Activated naive CD4-positive, alpha-beta T cell treated with anti-CD3 and anti-CD28 coated beads, Interleukin-2, amount 10 ng/mL, durations not matched to agents 7 days and 5 days (primary cell): ENCODE measurements at places on chromosomes 4 and X.

DNA sequence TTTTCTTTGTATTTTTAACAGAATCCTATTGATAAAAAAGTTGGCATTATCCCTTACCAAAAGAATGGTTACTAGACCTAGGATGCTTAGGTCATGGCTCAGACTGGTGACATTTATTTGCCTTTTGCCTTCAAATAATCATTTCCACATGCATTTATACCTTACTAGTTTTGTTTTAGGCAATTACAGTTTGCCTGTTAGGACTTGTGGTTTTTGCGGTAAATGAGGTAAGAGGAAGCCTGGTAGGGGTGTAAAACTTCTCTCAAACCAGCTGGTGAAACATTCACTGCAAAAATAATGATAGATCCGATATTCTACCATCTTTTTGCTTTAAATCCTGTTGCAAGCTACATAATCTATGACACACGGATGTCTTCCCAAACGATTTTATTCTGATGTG, 12.1 kb downstream of the LAMP2 start:
- no peaks in the 10 kb centered on the region for H3K27me3 ChIP-seq
- DNase-seq = no peak
- peak overlapping the region; percentile 19 for H3K4me3 ChIP-seq
- peaks cover 18% of the 10 kb centered on the region for H3K36me3 ChIP-seq
- peaks cover 48% of the 10 kb centered on the region for H3K4me1 ChIP-seq
- H3K27ac ChIP-seq = peak overlapping the region; percentile 77

- no peak overlapping the region for H3K27ac ChIP-seq
- H3K4me1 ChIP-seq = peaks cover 13% of the 10 kb centered on the region
- peaks cover 58% of the 10 kb centered on the region for H3K36me3 ChIP-seq
- H3K4me3 ChIP-seq = no peak overlapping the region
- H3K27me3 ChIP-seq = no peaks in the 10 kb centered on the region
Measured at GRCh38 chr4:38101563-38101962, 141.4 kb downstream of the PTTG2 start.

DNA sequence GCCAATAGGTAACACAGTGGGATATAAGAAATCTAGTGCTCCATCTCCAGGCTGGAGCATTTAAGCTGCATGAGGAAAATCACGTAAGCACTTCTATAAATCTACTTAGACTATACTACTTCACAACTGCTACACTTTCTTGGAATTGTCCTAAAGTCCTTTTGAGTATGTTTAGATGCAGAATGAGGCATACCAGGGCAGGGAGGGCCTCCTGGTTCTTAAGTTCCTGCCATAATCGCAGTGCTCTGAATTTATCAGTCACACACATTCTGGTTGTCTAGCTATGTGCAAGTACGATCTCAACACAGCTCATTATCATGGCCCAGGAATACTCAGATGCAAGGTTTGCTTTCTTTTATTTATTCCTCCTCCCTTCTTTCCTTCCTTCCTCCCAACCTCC, 130.3 kb downstream of the GUCY2F start:
- H3K27me3 ChIP-seq = no peaks in the 10 kb centered on the region
- H3K4me1 ChIP-seq = no peaks in the 10 kb centered on the region
- no peaks in the 10 kb centered on the region for H3K36me3 ChIP-seq

DNA sequence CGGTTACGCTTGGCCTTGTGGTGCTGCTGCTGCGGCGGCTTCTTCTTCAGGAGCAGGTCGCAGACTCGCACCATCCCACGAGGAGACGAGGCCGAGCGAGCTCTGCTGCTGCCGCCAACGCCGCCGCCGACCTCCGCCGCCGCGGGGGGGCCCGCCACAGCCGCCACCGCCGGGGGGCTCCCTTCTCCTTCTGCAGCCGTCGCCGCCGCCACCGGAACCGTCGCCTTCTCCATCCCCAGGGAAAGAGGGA, 237 bp downstream of the ANKRD17 start:
- peak overlapping the region; percentile 100 for H3K4me3 ChIP-seq
- H3K27ac ChIP-seq = peak overlapping the region; percentile 100
- no peak for DNase-seq
- H3K27me3 ChIP-seq = peaks cover 4% of the 10 kb centered on the region

- peaks cover 12% of the 10 kb centered on the region for H3K27me3 ChIP-seq
- H3K4me3 ChIP-seq = no peak overlapping the region
- H3K4me1 ChIP-seq = peaks cover 19% of the 10 kb centered on the region
Measured at GRCh38 chr4:39369301-39369700, 3.1 kb upstream of the RFC1 start.

DNA sequence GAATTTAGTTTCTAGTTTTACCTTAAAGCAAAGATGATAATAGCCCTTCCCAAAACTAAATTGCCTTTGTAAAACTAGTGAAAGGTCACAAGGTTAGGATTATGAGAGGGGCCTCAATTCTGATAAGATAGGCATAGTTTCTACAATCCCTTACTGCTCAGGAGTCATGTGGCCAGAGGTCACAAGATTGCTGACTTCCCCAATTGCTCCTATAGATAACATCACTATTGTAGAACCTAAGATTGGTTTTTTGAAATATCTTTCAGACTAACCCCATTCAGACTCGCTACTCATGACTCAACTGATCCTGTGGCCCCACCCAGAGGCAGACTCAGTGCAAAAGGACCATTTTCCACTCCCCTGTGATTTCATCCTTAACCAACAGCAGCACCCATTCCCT, 70.3 kb downstream of the SCD5 start:
- H3K27ac ChIP-seq = no peak overlapping the region
- DNase-seq = no peak
- no peaks in the 10 kb centered on the region for H3K36me3 ChIP-seq
- H3K4me1 ChIP-seq = no peaks in the 10 kb centered on the region

GRCh38 chrX:17788439-17788838, 51.1 kb downstream of the SCML1 start:
- no peak overlapping the region for H3K4me3 ChIP-seq
- H3K36me3 ChIP-seq = no peaks in the 10 kb centered on the region
- DNase-seq = peak; percentile 46
- peaks cover 15% of the 10 kb centered on the region for H3K4me1 ChIP-seq
